T-helper 17 cell (primary cell): ENCODE measurements at places on chromosomes 7 and 10.

DNA sequence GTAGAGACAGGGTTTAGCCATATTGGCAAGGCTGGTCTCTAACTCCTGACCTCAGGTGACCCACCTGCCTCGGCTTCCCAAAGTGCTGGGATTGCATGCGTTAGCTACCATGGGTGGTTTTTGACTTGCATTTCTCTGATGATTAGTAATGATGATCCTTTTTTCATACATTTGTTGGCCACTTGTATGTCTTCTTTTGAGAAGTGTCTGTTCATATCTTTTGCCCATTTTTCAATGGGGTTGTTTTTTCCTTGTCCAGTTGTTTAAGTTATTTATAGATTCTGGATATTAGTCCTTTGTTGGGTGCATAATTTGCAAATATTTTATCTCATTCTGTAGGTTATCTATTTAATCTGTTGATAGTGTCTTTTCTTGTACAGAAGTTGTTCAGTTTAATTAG lies 4.3 kb upstream of the OR13A1 start:
- H3K36me3 ChIP-seq = peaks cover 2% of the 10 kb centered on the region
- H3K4me1 ChIP-seq = no peaks in the 10 kb centered on the region
- no peak overlapping the region for H3K27ac ChIP-seq
- no peaks in the 10 kb centered on the region for H3K27me3 ChIP-seq
- no peak overlapping the region for H3K4me3 ChIP-seq

- H3K36me3 ChIP-seq = no peaks in the 10 kb centered on the region
- H3K27me3 ChIP-seq = peaks cover 42% of the 10 kb centered on the region
- no peak overlapping the region for H3K27ac ChIP-seq
- DNase-seq = no peak
- H3K4me3 ChIP-seq = no peak overlapping the region
- H3K4me1 ChIP-seq = no peaks in the 10 kb centered on the region
Observed at GRCh38 chr7:3955751-3956696, 655.0 kb downstream of the SDK1 start.

DNA sequence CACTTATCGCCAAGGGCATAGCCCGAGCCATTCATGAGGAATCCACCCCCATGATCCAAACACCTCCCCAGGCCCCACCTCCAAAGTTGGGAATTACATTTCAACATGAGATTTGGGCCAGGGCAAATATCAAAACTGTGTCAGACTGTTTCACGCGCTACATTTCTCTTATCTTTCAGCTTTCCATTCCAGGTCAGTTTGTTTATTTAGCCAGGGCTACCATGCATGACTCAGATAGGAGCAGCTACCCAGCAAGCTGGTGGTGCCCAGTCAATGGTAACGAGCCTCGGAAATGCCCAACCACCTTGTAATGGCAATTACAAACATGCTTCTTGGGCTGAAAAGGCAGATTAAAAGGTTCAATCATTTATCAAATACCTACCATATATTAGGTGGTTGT lies 43.6 kb upstream of the BAMBI start:
- H3K4me3 ChIP-seq = no peak overlapping the region
- H3K36me3 ChIP-seq = peaks cover 4% of the 10 kb centered on the region
- H3K27ac ChIP-seq = no peak overlapping the region

- H3K36me3 ChIP-seq = peaks cover 2% of the 10 kb centered on the region
- peaks cover 4% of the 10 kb centered on the region for H3K27me3 ChIP-seq
- peak overlapping the region; percentile 95 for H3K27ac ChIP-seq
Observed at GRCh38 chr7:50738932-50739331, 43.8 kb downstream of the GRB10 start.

GRCh38 chr7:111638078-111638477 lies 75.8 kb upstream of the IMMP2L start:
- peaks cover 24% of the 10 kb centered on the region for H3K27me3 ChIP-seq
- H3K4me3 ChIP-seq = no peak overlapping the region
- DNase-seq = no peak

DNA sequence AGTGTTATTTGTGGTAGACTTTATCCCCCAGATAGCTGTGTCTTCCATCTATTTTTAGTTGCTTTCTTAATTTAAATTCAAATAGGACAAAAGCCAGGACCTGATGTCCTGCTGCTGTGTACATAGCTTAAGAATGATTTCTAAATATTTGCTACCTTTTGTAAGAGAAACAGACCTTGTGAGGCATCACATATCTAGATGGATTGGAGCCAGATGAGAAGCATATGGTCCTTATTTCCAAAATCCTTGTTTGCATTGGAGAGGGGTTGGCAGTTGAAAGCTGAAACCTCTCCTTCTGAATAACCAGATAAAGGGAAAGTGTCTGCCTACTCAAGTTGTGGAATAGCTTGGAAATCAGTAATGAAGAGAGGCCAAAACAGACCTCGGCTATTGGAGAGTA lies 50.7 kb upstream of the AMPH start:
- H3K36me3 ChIP-seq = no peaks in the 10 kb centered on the region
- H3K4me1 ChIP-seq = no peaks in the 10 kb centered on the region
- no peak overlapping the region for H3K4me3 ChIP-seq
- peaks cover 24% of the 10 kb centered on the region for H3K27me3 ChIP-seq
- no peak overlapping the region for H3K27ac ChIP-seq

DNA sequence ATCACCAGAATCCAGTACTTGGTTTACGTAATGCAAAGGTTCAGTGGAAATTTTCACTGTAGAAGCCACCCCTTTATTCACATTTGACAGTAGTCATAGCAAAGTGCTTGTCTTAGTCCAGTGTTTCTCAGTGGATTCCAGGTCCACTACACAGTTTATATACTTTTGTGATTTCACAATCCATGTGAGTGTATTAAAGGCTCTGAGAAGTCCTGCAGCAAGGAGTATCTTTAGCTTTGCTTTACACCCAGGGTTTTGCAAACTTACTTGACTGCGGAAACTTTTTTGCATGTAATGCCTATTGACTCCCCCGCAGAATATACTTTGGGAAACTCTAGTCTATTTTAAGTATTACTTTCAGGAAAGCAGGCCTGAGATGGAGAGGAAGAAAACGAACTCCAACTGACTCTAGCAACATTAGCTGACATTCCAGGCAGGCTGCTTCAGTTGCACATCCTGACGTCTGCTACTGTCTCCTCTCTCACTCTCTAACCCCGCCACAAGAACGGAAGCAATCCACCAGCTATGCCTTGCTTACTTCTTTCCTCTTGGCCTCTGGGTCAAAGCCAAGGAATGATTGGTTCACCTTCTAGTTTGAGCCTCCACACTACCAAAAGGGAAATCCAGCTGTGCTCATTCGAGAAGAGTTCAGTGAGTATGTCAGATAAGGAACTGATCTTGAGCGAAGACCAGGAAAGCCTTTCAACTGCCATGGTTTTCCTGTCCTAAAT lies 6.2 kb downstream of the PLXNA4 start:
- H3K27me3 ChIP-seq = peaks cover 91% of the 10 kb centered on the region
- peaks cover 11% of the 10 kb centered on the region for H3K36me3 ChIP-seq
- H3K27ac ChIP-seq = no peak overlapping the region
- DNase-seq = no peak
- peaks cover 25% of the 10 kb centered on the region for H3K4me1 ChIP-seq

DNA sequence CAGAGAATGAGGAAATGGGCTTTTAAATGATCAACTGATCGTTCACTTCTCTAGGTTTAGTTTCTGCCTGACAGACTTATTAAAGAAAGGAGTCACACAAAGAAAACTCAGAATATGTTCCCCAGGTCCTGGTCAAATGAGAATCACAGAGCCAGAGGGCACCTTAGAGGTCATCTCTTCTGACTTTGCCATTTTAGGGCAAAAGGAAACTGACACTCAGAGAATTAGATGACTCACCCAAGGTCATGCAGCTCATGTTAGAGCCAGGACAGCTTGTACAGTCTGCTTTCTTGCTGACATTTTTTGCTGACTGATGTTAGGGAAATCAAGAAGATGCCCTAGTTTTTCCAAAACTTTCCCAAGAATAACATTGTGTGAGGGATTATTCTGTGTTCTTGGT lies 312.7 kb upstream of the SP8 start:
- no peaks in the 10 kb centered on the region for H3K36me3 ChIP-seq
- no peak overlapping the region for H3K27ac ChIP-seq
- peaks cover 10% of the 10 kb centered on the region for H3K27me3 ChIP-seq
- no peak for DNase-seq
- H3K4me1 ChIP-seq = no peaks in the 10 kb centered on the region

GRCh38 chr7:21256310-21256877 lies 171.5 kb upstream of the SP4 start:
- peaks cover 2% of the 10 kb centered on the region for H3K4me1 ChIP-seq
- DNase-seq = no peak
- H3K36me3 ChIP-seq = peaks cover 3% of the 10 kb centered on the region
- H3K4me3 ChIP-seq = no peak overlapping the region

GRCh38 chr10:19971343-19972052 lies 155.3 kb downstream of the PLXDC2 start:
- DNase-seq = no peak
- no peaks in the 10 kb centered on the region for H3K27me3 ChIP-seq
- H3K4me3 ChIP-seq = no peak overlapping the region
- H3K36me3 ChIP-seq = no peaks in the 10 kb centered on the region
- H3K4me1 ChIP-seq = no peaks in the 10 kb centered on the region

- DNase-seq = no peak
- H3K4me1 ChIP-seq = peaks cover 15% of the 10 kb centered on the region
- peaks cover 27% of the 10 kb centered on the region for H3K27me3 ChIP-seq
- H3K27ac ChIP-seq = no peak overlapping the region
Observed at GRCh38 chr7:92421676-92422435, 25.4 kb upstream of the GATAD1 start.

DNA sequence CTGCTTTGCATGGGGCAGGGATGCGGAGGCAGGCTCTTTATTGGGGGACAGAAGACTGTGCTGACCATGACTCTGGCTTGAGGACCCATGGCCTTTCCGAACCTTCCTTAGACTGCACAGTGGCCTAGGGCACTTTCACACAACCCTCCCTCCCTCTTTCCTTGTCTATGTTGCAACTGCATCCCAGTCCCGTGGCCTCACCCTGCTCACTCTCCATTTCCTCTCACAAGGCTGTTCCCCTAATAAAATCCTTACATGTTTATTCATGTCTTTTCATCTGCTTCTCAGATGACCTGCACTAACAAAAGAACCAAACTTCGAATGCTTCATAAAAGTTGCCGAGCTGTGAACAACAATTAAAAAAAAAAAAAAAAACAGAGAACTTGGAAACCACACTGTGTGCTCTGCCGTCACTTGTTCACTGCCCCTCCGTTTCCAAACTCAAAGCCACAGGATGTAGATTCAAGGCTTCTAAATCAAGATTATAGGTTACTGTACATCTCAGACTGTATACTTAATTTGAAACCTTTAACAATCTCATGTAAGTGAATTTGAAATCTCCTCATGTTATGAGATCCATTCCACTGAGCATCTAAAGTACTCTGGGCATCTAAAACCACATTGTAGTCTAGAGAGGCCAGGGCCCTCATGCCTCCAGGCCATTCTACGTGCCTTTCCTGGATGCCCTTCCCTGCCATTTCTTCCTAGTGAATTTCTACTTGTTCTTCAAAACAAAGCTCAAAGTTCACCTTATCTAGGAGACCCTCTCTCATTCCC lies 265.9 kb downstream of the SNX13 start:
- no peak overlapping the region for H3K4me3 ChIP-seq
- no peak overlapping the region for H3K27ac ChIP-seq
- no peak for DNase-seq
- no peaks in the 10 kb centered on the region for H3K4me1 ChIP-seq
- no peaks in the 10 kb centered on the region for H3K36me3 ChIP-seq
- peaks cover 23% of the 10 kb centered on the region for H3K27me3 ChIP-seq

GRCh38 chr7:152476551-152476950 lies 40.7 kb upstream of the KMT2C start:
- DNase-seq = no peak
- no peaks in the 10 kb centered on the region for H3K36me3 ChIP-seq
- H3K27me3 ChIP-seq = no peaks in the 10 kb centered on the region
- no peak overlapping the region for H3K27ac ChIP-seq
- peaks cover 5% of the 10 kb centered on the region for H3K4me1 ChIP-seq
- no peak overlapping the region for H3K4me3 ChIP-seq

- H3K4me3 ChIP-seq = peak overlapping the region; percentile 79
- no peak for DNase-seq
- H3K4me1 ChIP-seq = peaks cover 10% of the 10 kb centered on the region
- peaks cover 48% of the 10 kb centered on the region for H3K27me3 ChIP-seq
- peaks cover 6% of the 10 kb centered on the region for H3K36me3 ChIP-seq
Observed at GRCh38 chr7:150801242-150801945, 825 bp downstream of the TMEM176A start.

- H3K36me3 ChIP-seq = peaks cover 15% of the 10 kb centered on the region
- peak overlapping the region; percentile 60 for H3K4me3 ChIP-seq
- H3K4me1 ChIP-seq = peaks cover 19% of the 10 kb centered on the region
- H3K27ac ChIP-seq = peak overlapping the region; percentile 51
- no peak for DNase-seq
Observed at GRCh38 chr7:152355474-152356057, 80.2 kb downstream of the KMT2C start.

- no peaks in the 10 kb centered on the region for H3K27me3 ChIP-seq
- no peak overlapping the region for H3K4me3 ChIP-seq
- no peak for DNase-seq
- H3K27ac ChIP-seq = no peak overlapping the region
Observed at GRCh38 chr7:103809229-103809994, 180.0 kb downstream of the RELN start.

DNA sequence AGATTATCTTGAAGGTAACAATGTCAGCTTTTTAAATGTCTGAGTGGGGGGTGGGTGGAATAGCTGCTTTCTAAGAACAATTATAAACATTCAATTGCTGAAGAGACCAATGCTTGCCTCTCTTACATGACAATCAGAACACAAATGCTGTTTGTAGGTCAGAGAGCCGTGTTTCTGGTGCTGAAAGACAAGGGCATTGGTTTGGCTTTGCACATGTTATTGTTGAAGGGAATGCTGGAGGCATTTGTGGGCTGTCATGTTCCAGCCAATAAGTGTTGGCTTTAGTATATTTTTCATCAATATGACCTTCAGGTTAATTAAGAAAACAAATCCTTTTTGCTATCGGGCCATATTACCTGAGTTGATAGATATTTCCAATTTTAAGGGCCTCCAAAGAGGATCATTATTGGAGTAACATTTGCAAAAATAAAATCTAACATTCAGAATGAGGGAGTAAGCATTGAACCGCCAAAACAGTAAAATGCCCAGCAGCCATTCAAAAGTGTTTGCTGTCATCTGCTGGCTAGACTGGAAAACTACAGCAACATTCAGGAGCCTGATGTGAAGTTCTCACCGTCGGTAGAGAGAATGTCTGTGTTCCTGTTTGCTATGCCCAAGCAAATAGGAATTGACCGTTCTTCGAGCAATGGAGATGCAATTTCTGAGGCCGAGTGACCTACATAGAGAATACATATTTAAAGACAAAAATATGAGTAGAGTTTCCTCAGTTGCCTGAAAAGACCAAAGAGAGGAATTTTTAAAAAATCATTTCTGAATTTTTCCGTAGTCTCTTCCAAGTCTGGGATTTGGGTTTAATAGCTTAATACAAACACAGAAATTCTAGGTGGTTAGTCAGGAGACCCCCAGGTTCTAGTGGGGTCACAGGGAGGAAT lies 118.9 kb downstream of the APBB1IP start:
- peaks cover 13% of the 10 kb centered on the region for H3K36me3 ChIP-seq
- H3K4me1 ChIP-seq = peaks cover 19% of the 10 kb centered on the region
- H3K4me3 ChIP-seq = no peak overlapping the region

DNA sequence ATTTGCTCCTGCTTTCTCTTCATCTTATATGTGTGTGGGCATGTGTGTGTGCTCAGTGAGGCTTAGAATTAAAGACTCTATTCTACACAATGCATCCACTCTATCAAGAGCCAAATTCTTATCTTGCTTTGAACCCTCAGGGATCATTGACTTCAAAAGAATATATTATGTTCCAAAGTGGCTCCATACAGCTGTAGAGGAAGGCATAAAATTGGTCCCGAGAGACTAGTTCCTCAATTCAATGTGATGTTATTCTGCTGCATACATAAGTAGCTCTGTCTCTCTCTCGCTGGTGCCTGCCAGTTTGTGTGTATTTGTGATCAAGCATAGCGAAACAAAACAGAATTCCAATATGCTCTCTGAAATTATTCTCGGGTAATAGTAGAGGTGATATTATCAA lies 997.9 kb upstream of the POT1 start:
- no peak overlapping the region for H3K27ac ChIP-seq
- no peak overlapping the region for H3K4me3 ChIP-seq
- DNase-seq = no peak
- no peaks in the 10 kb centered on the region for H3K36me3 ChIP-seq
- H3K27me3 ChIP-seq = no peaks in the 10 kb centered on the region
